ENCODE measurements at places on chromosomes 12 and 14. TPM values are rescaled to one million over a fixed set of nuclear protein-coding genes. Genes with fewer than 3 reads are reported as not detected.

- DNase-seq, result peak; percentile 43
- no peaks in the 10 kb centered on the region for H3K36me3 ChIP-seq
- H3K27ac ChIP-seq, result no peak overlapping the region
- H3K27me3 ChIP-seq, result no peaks in the 10 kb centered on the region
- H3K4me3 ChIP-seq, result no peak overlapping the region
- H3K4me1 ChIP-seq, result no peaks in the 10 kb centered on the region
Measured at GRCh38 chr12:111063295-111064026, 143.1 kb upstream of the MYL2 start.

DNA sequence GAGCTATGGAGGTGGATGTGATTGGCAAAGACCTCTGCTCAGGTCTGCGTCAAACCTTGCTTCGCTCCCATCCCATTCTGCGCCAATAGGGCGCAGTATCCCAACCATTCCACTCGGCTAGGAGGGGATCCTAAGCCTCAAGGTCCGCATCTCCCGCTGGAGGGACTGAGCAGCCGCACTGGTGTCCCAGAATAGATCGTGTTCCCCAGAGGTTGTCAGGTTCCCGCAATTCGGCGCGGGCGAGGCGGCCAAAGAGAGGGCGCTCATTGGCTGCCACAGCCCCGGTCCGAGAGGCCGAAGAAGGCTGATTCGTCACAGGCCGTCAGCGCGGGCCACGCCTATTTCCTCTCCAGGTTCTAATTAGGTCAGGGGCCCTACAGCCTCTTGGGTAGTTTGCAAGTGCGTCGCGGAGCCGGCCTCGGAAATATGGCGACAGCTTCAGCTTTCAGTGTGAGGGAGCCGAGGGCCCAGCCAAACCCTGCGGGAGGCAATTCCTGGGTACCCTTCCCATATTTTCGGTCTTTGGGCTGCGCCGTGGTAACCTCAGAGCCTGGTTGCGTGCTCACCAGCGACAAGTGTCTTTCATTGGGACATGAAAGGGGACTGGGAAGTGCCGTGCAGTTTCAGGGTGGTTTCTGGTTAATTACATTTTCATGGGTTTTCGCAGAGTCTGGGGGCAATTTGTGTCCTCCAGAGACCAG is 5.0 kb downstream of the OR10AD1 start:
- H3K27ac ChIP-seq, result peak overlapping the region; percentile 97
- H3K4me3 ChIP-seq, result peak overlapping the region; percentile 61
- peak; percentile 97 for DNase-seq

GRCh38 chr14:29165431-29165830 is 398.8 kb downstream of the FOXG1 start:
- H3K4me3 ChIP-seq, result no peak overlapping the region
- H3K27ac ChIP-seq, result no peak overlapping the region
- H3K27me3 ChIP-seq, result no peaks in the 10 kb centered on the region
- H3K36me3 ChIP-seq, result no peaks in the 10 kb centered on the region
- H3K4me1 ChIP-seq, result no peaks in the 10 kb centered on the region

DNA sequence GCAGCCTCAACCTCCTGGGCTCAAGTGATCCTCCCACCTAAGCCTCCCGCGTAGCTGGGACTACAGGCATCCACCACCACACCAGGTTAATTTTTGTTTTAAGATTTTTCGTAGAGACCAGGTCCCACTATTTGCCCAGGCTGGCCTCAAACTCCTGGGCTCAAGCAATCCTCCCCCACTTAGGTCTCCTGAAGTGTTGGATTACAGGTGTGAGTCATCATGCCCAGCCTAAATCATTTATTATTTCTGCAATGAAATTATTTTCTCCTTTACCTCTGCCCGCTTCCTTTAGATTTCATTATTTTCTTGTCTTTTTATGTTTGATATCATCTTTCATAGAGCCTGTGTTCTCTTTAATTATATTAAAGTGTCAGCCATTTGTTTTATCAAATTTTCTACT is 165.2 kb upstream of the OTX2 start:
- DNase-seq, result no peak
- H3K27me3 ChIP-seq, result no peaks in the 10 kb centered on the region
- H3K4me3 ChIP-seq, result no peak overlapping the region
- H3K36me3 ChIP-seq, result no peaks in the 10 kb centered on the region
- H3K27ac ChIP-seq, result no peak overlapping the region

- no peak overlapping the region for H3K27ac ChIP-seq
- H3K4me1 ChIP-seq, result no peaks in the 10 kb centered on the region
- no peaks in the 10 kb centered on the region for H3K27me3 ChIP-seq
- no peak overlapping the region for H3K4me3 ChIP-seq
- DNase-seq, result no peak
- no peaks in the 10 kb centered on the region for H3K36me3 ChIP-seq
Measured at GRCh38 chr14:74981462-74981782, 21.3 kb upstream of the EIF2B2 start.

DNA sequence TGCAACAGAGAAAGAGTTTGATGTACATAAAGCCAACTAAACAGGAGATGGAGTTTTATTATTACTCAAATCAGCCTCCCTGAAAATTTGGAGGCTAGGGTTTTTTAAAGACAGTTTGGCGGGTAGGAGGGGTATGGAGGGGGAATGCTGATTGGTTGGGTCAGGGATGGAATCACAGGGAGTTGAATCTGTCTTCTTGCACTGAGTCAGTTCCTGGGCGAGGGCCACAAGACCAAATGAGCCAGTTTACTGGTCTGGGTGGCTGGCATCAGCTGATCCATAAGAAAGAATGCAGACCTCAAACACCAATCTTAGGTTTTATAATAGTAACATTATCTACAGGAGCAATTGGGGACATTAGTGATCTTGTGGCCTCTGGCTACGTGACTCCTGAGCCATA is 64.9 kb downstream of the RIN3 start:
- no peak overlapping the region for H3K4me3 ChIP-seq
- no peaks in the 10 kb centered on the region for H3K36me3 ChIP-seq
- DNase-seq, result no peak
- H3K4me1 ChIP-seq, result no peaks in the 10 kb centered on the region

- no peak overlapping the region for H3K27ac ChIP-seq
- H3K4me1 ChIP-seq, result no peaks in the 10 kb centered on the region
- H3K4me3 ChIP-seq, result no peak overlapping the region
- no peaks in the 10 kb centered on the region for H3K36me3 ChIP-seq
- H3K27me3 ChIP-seq, result no peaks in the 10 kb centered on the region
- no peak for DNase-seq
Measured at GRCh38 chr12:24960222-24960855, 11.4 kb upstream of the BCAT1 start.

GRCh38 chr14:59481871-59482540 is 2.2 kb downstream of the L3HYPDH start:
- no peaks in the 10 kb centered on the region for H3K36me3 ChIP-seq
- peaks cover 23% of the 10 kb centered on the region for H3K4me1 ChIP-seq
- DNase-seq, result no peak
- peak overlapping the region; percentile 92 for H3K27ac ChIP-seq
- no peaks in the 10 kb centered on the region for H3K27me3 ChIP-seq

DNA sequence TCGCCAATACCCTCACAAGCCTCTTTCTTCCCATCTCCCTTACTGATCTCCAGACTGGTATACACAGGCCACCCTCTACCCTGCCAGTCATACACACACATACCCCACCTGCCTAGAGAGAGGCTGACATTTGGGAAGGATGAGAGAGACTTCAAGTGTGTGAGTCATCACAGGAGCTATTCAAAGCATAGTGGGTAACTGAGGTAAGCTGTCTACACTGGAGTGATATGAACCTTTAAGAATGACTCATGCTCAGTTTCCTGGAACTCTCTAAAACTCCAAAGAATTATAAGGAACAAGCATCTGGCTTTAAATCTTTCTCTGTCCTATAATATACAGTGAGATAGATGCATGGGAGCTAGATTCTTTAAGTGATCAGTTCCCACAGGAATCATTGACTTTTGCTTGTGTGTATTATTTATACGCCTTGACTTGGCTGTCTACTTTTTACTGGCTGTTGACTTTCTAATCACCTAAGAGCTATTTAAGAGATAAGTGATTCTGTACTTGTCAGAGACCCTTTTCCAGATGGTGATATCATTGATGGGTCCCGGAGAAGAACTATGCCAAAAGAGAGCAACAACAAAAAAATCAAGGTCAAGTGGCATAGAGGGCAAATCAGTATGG is 5.8 kb downstream of the IGF1 start:
- no peak overlapping the region for H3K27ac ChIP-seq
- no peaks in the 10 kb centered on the region for H3K4me1 ChIP-seq

The CLEC4D gene
- not detected for total RNA-seq

The ANKRD33 gene
- total RNA-seq, result 1.1 TPM

The KRT83 gene
- total RNA-seq, result not detected

The GPR84 gene
- total RNA-seq, result not detected

All from right lobe of liver (tissue), 6 donors.